ENCODE measurements at places on chromosomes 5 and 9. TPM values are rescaled to one million over a fixed set of nuclear protein-coding genes. Genes with fewer than 3 reads are reported as not detected.

The MEGF9 gene
- total RNA-seq = 61.0 TPM

The PCDHGB3 gene
- 6.0 TPM for total RNA-seq

The CNTNAP3B gene
- 44.6 TPM for total RNA-seq

The GLIPR2 gene
- 31.8 TPM for total RNA-seq

The TMC1 gene
- total RNA-seq = 0.89 TPM

The FAT2 gene
- total RNA-seq = 3.2 TPM

The SLC4A9 gene
- 0.30 TPM for total RNA-seq

The IFNA16 gene
- total RNA-seq = not detected

DNA sequence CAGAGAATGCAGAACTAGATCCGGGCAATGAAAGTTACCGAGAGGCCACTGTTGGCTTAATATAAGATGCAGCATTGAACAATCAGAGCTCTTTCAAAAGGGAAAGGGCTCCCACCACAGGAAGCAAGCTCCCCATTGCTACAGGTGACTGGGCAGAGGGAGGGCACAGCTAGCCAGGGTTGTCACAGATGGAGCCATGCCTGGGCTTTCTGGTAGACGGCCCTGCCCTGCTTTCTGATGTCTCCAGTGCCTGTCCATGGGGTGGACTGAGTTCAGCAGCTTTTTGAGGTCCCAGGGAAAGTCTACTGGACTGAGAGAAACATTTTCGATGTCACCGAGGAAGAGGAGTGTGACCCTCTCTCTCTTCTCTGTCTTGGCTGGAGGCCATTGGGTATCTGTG, 14.1 kb downstream of the RGS3 start:
- DNase-seq = no peak

GRCh38 chr5:56366986-56367385, 133.9 kb upstream of the ANKRD55 start:
- no peak for DNase-seq

GRCh38 chr9:75156858-75157257, 68.5 kb downstream of the OSTF1 start:
- no peak for DNase-seq

- DNase-seq = no peak
Measured at GRCh38 chr5:35415309-35415708, 185.0 kb upstream of the PRLR start.

DNA sequence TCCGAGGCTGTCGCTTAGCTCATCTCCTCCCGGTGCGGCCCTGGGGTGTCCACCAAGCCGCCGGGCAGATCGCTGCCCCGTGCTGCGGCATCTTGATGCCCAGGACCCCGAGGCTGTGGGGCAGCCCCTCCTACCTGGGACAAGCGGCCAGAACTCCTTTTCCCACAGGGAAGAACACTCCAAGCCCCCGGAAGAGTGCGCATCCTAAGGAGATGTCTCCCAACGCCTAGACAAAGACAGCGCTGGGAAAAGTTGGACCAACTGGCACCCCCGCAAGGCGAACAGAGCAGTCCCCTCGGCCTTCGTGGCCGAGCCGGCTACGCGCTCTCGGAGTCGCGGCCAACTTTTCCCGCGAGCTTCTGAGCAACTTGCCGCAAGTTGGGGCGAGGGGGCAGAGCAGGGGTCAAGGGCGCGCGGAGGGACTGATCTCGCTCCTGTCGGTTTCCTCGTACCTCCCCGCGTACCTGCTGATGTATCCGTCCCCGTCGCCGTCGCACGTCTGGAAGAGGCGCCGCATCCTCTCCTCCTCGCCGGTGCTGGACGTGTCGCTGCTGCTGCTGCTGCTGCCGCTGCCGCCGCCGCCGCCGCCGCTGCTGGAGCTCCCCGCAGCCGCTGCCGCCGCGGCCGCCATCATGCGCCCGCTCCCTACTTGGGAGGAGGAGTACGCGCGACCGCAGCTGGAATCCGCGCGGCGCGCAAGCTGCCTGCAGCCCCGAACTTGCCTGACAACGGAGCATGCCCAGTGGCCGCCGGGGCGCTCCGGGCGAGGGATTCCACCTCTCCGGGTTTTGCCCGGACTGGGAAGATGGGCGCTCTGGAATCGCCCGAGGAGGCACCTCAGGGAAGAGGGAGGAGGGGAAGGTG, at the start of gene MCC:
TSS of gene MCC (minus strand) at position 673 of the 864 bp plus-strand sequence.
- DNase-seq = peak; percentile 95

DNA sequence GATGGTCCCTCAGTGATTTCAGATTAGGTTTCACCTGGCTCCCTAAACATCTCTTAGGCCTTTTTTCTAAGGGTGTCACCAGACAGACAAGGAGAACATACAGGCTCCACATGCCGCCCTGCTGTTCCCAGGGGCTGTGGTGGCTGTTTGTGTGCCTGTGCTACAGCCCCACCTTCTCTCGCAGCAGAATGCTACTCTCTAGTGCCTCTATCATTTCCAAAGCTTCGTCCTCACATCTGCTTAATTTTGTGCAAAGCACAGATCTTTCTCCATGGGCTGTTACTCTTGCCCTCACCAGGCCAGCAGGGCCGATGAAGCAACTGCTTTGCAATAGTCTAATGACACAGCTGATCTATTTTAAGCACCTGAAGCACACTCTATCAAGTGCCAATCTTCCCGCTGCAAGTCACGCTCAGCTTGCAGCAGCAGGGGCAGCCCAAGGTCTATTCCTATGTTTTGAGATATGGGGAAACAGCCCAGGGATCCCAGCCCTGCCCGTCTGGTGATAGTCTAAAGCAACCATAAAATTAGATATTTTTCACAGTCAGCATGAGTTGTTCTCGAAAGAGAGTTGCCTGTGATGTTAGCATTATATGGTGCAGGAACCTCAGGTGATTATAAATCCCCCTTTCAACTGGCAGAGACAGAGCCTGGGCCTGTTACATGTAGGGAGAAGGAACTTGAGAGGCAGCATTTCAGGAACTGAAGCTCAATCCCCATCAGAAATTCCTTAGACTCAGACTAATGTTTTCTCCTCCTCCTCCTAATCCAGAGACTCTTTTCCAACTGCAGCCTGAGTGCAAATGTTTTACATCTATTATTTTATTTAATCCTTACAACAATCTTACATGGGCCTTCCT, 12.7 kb downstream of the ABLIM3 start:
- DNase-seq = no peak

DNA sequence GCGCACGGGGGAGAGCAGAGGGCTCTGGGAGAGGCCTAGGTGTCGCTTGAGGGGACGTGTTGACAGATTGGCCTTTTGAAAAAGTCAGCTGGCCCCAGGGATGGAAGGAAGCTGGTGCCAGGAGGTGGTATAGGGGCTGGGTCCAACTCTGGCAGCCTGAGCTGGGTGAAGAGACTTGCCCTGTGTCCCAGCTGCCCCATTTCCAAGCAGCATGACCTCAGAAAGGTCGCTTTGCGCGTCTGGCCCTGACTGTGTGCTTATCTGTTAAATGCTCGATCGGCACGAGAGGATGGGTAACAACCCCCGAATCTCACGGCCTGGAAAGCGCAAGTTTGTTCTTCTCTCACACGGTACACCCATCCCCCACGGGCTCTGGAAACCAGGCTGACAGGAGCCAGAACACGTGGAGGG, 31.2 kb upstream of the LAMC3 start:
- DNase-seq = no peak

Measured in spinal cord (tissue), 10 donors.